ENCODE measurements at places on chromosomes 2 and 18.

GRCh38 chr2:219870041-219870440 lies 242.6 kb downstream of the SLC4A3 start:
- no peak for DNase-seq

DNA sequence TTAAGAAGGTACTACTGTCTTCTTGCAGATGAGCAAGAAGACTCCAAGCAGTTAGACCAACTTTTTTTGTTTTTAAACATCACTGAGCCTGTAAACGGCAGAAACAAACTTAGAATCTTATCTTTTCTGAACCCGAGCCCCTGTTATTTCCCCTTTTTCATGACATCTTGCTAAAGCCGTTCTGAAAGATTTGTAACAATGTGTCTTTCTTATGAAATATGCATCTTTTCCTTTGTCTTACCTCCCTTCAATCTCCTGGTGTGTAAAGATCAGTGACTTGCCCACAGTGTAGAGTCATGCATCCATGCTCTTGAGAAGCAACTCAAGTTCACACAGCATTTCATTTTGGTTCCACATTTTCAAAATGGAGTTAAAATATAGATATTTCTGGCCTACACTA lies 288.8 kb upstream of the CELF4 start:
- DNase-seq: no peak

- DNase-seq: no peak
Measured at GRCh38 chr2:105526000-105526925, 127.4 kb upstream of the FHL2 start.

GRCh38 chr18:32771871-32772580 lies 797 bp downstream of the KLHL14 start:
- DNase-seq: peak; percentile 37

GRCh38 chr18:70232261-70232660 lies 26.8 kb upstream of the RTTN start:
- no peak for DNase-seq

DNA sequence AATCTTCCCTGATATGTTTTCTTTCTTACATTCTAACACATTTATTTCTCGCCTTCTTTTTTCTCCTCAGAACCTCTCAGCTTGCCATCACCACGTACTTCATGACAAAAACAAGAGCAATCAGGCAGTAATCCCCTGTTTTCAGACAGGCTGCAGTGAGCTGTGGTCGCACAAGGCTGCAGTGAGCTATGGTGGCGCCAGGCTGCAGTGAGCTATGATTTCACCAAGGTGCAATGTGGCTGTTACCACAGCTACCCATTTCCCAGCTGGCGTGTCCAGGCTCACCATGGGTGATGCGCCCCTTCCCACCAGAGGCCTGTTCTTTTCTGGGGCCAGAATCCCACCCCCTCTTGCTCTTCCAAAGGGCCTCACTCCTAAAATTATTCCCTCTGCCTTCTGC lies 25.8 kb downstream of the TCF23 start:
- no peak for DNase-seq
